T-helper 9 cell (primary cell): ENCODE measurements at places on chromosomes 5 and 9.

DNA sequence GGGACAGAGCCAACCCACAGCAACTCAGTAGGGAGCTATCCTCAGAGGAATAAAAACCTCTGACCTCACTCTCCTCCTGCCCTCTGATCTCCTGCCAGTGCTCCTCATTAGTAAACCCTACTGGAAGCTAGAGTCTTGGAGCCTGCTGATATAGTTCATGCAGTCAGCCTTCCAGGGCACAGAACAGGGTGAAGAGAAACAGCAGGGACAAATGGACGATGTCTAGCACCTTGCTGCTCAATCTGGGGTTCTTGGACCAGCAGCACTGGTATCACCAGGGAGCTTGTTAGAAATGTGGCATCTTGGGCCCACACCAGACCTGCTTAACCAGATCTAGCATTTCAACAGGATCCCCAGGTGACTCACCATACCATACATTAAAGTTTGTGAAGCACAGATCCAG is 5.5 kb upstream of the GALNT12 start:
- no peak for DNase-seq

GRCh38 chr5:133967698-133968203 is 674 bp downstream of the C5orf15 start:
- no peak for DNase-seq

DNA sequence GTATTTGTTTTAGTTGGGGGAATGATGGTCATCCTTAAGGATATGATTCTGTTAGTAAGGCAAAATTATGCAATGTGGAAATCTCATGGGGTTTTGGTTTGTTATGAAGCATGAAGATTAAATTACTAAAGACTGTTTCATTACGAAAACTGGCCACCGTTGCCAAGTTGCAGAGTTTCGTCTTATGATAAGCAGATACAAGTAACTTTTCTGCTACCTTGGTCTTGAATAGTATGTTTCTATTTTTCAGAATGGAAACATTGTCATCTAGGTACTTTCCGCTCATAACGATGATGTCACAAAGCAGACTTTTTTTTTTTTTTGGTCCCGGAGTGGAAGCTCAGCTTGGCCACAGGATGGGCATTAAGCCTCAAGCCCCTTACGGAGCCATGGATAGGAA is 4.2 kb downstream of the CCNI2 start:
- DNase-seq = no peak

- no peak for DNase-seq
Observed at GRCh38 chr9:110753731-110754231, 85.2 kb downstream of the MUSK start.

DNA sequence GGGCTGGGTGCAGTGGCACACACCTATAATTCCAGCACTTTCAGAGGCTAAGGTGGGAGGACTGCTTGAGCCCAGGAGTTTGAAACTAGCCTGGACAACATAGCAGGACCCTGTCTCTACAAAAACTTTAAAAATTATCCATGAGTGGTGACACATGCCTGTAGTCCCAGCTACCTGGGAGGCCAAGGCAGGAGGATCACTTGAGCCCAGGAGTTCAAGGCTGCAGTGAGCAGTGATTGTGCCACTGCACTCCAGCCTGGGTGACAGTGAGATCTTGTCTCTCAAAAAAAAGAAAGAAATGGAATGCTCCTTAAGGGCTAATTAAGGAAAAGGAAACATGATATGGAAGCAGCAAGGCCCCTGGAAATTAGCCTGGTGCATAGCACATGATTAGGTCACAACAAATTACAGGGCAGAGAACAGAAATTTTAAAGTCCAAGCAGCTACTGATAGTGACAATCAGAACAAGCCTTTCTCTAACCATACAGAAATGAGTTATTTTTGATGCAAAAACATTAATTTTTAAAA is 19.5 kb downstream of the ANKH start:
- DNase-seq = no peak

- DNase-seq = no peak
Observed at GRCh38 chr9:126222363-126222834, 104.2 kb upstream of the MVB12B start.

- DNase-seq = no peak
Observed at GRCh38 chr5:77832166-77832770, 56.1 kb upstream of the TBCA start.

GRCh38 chr5:134840811-134841210 is 5.0 kb upstream of the C5orf24 start:
- no peak for DNase-seq

DNA sequence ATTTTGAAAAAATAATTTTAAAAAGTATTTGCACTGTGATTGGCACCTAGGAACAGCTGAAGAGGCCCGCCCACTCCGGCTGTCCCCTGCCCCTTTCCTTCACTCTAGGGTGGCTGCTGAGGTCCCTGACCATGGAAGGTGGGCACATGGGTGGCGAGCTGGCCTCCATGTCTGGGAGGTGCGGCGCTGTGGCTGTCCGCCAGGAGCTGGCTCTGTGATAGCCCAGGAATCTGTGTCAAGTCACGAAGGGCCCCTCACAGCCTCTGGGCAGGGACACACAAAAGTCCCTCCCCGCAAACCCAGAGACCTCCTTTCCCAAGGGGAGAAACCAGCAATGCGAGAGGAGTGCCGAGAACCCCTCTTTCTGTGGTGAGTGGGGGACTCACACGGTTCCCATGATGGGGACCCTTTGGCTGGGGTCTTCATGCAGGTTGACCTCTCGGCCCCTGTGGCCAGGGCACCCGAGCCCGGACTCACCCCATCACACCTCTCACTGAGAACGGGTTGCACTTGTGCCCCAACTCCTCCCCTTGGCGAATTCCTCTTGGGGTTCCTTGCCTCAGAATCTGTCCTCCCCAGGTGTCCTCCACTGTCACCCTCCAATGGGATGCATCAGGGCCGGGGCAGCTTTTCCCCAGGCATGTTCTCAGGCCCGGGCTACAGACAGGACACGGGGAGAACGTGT is 168.0 kb downstream of the GAPVD1 start:
- no peak for DNase-seq
